ENCODE measurements at places on chromosomes 5 and 9.

DNA sequence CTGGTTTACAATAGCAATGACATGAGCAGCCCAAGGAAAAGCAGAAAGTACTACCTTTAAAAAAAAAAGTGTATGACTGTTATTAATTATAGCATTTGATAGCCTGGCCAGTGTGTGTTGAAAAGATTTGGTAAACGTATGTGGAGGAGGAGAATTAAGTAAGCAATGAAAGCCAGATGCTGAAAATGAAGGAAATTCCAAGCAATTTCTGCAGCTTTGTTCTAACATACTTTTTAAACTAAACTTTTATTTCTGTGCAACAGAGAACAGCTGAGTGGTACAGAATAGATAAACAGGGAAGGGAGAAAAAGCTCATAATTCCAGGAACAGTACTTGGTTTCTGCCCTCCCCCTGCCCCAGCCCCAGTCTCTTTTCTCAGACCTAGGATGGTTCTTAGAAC is 252.6 kb downstream of the ADAMTSL1 start:
- DNase-seq = no peak

- no peak for DNase-seq
These were observed 121.1 kb downstream of the EGFLAM start for GRCh38 chr5:38379350-38379937.

DNA sequence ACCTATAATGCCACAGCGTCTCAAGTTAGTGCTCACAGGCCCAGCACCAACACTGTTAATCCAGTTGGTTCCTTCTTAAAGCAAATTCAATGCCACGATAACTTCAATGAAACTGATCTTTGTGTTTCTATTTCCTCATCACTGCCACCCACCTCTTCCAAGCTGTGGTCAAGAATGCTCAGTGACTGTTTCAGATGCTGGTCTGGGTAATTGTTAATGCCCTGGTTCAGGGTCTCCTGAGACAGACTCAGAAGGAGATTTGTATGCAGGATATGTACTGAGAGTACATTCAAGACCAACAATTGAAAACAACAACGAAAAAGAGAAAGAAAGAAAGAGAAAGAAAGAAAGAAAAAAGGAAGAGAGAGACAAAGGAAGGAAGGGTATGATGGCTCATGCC is 505.3 kb downstream of the TLE4 start:
- no peak for DNase-seq

DNA sequence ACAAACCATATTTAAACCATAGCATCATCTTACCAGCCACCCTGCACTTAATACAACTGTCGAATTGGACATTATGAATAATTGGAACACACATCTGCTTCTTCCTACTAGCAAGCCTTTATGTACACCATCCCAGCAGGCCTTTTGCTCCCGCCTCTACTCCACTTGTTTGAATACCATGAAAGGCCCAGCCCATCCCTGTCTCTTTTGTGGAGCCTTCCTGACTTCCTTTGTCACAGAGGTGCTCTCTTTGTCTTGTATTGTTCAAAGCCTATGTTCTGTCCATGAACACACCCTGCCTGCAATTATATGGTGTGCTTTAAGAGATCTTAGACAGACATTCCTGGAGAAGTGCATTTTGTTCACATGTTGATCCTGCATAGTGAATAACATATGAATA is 465.7 kb downstream of the DIRAS2 start:
- no peak for DNase-seq

GRCh38 chr5:73344835-73345234 is 103.7 kb downstream of the FOXD1 start:
- DNase-seq = no peak

GRCh38 chr5:177303925-177304391 is 359 bp downstream of the PRELID1 start:
- DNase-seq = no peak

GRCh38 chr9:85536076-85536475 is 205.7 kb downstream of the AGTPBP1 start:
- DNase-seq = no peak

DNA sequence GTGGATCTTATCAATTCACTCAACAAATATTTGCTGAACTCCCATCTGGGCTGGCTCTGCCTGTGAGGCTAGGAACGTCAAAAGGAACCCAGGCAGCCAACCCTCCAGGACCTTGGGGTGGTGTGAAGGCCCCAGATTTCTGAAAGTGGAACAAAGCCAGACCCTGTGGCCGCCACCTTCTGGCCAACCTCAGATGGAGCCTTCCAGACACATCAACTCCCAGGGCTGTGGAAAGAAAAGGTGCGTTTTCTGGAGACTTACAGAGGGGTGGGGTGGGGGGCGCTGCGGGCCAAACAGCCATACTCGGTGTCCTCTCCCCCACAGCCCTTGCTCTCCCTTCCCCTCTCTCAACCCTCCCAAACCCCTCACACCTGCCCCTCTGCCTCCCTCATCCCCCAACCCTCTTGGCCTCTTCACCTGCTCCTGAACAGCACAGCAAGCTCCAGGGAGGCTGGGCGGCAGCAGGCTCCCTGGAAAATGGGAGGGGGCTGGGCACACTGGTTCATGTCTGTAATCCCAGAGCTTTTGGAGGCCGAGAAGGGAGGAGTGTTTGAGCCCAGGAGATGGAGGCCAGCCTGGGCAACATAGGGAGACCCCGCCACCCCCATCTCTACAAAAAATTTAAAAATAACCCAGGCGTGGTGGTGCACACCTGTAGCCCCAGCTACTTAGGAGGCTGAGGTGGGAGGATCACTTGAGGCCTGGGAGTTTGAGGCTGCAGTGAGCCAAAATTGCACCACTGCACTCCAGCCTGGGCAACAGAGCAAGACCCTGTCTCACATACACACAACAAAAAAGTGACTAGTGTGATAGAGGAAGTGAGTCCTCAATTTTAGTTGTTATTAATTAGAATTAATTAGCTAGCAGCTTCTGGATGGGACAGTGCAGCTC is 45.0 kb upstream of the PRRC2B start:
- no peak for DNase-seq

DNA sequence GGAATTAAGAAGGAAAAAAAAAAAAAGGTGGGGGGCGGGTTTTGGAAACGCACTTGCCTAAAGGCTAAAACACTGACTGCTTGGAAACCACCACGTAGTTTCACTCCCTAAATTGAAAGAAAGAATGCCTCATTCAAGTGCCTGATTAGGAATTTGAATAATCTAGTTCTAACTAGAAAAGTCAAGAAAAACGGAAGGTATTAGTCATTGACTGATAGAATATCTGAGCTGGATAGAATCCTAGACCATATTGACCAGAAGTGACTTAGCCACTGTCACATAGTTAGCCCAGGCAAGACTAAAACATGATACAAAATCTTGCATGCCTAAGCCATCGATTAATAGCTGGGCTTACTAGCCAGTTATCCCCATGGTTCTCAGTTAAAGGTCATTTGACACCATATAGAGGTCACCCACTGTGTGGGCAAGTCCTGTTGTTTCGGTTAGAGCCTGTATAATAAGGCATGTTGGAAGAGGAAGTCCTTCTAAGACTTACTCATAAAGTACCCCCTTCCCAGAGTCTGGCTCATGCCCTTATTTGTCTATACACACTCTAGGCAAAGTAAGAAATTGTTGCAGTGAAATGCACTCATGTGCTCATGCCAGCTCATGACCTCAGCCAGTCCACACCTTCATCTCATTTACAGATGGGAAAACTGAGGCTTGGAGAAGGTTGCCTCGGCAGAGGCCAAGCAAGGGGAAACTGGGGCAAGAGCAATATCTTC is 40.2 kb downstream of the SH3RF2 start:
- DNase-seq = peak; percentile 62

GRCh38 chr5:81268521-81269196 is 32.7 kb upstream of the ZCCHC9 start:
- DNase-seq = peak; percentile 62

GRCh38 chr9:92406477-92406876 is 2.1 kb upstream of the OGN start:
- peak; percentile 92 for DNase-seq

- peak; percentile 81 for DNase-seq
These were observed 545.2 kb downstream of the CSNK1G3 start for GRCh38 chr5:124056991-124057723.

Data from suppressor macrophage (primary cell).